SK-N-SH (cell line): ENCODE measurements at places on chromosomes 7 and 10.

DNA sequence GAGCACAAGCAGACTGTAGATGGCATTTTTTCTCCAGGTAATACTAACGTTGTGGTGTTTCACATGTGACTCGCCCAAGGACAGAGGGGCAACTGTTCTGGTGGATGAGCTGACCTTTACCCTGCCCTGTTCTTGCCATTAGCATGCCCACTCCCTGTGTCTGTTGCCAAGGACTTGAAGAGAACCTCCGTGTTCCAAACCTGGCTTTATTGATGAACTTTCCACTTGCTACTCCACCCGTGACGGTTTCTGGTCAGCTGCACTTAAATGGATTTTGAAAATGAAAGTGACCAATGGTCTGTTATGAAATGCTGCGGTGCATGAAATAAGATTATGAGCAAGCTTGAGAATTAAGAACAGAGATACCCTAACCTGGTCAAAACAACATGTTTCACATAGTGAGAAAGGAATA lies 30.4 kb downstream of the LRRC4 start:
- no peak for DNase-seq

- DNase-seq: no peak
Observed at GRCh38 chr7:23973264-23973663, 263.2 kb downstream of the STK31 start.

DNA sequence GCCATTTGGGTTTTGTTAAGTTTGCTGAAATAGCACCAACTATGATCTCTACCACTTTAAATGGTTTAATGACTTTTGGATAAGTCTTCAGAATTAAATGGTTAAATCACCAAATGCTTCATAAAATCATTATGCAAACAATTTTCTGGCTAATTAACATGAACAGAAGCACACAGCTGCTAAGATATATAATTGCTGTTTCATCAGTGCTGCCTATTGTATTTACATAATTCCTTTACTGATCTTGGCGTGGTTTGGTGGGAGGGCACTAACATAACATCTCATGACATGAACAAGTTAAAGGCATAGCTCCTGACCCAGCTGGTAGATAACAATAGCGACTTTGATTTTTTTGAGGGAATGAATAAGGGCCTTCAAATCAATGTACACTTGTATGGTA lies 94.1 kb downstream of the FZD1 start:
- no peak for DNase-seq

GRCh38 chr7:44671069-44671468 lies 64.6 kb downstream of the OGDH start:
- DNase-seq: no peak

DNA sequence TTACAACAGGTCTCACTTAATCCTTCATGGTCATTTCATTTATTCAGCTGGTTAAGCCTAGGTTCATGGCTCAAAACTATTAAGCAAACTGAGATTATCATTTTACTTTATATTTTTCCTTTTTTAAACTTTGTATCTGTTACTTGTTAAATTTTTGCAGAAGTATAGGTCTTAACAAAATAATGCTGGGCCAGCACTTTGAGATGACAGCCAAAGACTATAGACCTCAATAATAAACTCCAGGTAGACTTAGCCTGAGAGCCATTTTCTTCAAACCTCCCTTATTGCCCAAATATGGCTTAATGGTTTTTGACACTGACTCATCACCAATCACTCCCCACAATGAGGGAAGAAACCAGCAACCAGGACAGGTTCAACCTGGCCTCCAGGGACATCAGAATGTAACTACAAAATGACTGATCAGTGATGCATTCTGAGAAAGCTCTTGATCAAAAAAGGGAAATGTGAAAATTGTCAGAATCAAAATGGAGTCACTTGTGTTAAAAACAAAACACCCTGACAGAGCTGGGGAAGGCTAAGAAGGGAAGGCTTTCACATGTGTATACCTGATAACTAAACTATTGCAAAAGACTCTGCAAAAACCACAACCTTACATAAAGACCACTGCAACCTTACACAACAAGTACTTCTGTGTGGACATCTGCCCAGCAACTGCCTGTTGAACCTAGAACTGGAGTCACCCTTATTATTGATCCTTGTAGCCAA lies 2.1 kb upstream of the CCDC126 start:
- DNase-seq: no peak

DNA sequence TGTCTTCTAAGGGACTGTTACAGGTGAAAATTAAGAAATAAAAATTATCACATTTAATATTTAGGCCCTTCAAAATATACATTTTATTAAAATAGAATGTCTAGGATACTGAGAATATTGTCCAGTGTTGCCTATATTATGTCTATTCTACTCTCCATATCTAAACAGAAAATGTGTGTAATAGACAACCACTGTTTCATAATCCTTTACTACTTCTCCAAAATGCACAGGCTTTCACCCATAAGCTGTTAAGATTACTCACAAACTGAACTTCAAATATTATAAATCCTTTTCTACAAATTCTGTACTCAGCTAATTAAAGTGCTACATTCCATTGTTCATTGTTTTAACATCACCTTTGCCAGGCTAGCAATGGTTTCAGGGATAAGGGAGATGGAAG lies 56.7 kb upstream of the TFEC start:
- DNase-seq: no peak

DNA sequence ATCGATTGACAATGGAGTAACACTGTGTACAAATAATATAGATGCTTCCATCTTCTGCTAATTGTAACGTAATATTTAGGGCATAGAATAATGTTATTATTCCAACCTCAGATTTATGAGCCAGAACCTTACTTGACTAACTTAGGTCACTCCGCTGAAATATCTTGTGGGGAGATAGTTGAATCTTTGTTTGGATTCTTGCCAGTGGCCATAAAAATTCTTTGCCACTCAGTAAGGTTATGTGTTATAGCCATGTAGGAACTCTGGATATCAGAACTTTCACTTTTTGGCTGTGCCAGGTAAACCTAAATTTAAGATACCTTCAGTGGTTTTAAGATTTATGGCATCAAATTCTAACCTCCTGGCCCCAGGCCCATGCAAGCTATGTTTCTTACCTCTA lies 197.6 kb downstream of the WDR11 start:
- no peak for DNase-seq

DNA sequence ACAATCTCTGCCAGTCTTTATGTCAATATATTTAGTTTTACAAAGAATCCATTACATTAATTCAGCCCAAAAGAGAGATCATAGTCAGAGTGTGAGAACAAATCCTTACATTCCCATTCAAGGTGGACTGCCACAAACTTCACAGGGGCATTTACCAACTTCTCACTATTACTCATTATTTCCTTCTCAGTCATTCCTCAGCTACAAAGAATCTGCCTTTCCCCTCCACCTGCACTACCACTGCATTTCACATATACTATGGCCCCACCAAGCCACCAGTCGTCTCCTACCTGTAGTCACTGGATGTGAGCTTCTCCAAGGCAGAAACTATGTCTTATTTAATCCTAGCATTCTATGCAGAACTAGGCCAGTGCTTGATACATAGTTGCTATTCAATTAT lies 94.3 kb downstream of the USP6NL start:
- no peak for DNase-seq

GRCh38 chr10:128570319-128570995 lies 444.2 kb upstream of the MKI67 start:
- DNase-seq: no peak

DNA sequence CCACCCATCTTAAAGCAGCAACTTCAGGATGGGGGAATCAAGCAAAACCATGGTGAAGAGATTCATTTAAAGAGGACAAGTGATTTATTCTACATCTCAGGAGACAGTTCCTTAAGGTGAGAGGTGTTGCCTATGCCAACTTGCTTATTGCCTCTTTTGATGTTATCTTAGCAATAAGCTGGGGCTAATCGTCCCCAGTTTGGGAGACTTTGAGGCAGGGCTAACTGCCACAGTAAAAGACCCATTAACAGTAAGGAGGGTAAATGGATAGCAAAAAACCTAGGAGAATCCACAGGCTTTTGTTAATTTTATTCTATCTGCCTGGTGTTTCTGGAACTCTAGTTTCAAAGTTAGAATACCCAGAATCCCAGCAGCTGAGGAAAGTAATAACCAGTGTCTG lies 22.1 kb upstream of the HERPUD2 start:
- no peak for DNase-seq

GRCh38 chr10:55065185-55065584 lies 264.2 kb upstream of the PCDH15 start:
- DNase-seq: no peak
